Psoas muscle (tissue), 8 donors: ENCODE measurements at places on chromosomes 5 and 9. TPM values are rescaled to one million over a fixed set of nuclear protein-coding genes. Genes with fewer than 3 reads are reported as not detected.
A peak's percentile ranks its signal among the peaks of the same experiment; 100 is the strongest.

Gene EDIL3
- polyA plus RNA-seq = 0.14 TPM

DNA sequence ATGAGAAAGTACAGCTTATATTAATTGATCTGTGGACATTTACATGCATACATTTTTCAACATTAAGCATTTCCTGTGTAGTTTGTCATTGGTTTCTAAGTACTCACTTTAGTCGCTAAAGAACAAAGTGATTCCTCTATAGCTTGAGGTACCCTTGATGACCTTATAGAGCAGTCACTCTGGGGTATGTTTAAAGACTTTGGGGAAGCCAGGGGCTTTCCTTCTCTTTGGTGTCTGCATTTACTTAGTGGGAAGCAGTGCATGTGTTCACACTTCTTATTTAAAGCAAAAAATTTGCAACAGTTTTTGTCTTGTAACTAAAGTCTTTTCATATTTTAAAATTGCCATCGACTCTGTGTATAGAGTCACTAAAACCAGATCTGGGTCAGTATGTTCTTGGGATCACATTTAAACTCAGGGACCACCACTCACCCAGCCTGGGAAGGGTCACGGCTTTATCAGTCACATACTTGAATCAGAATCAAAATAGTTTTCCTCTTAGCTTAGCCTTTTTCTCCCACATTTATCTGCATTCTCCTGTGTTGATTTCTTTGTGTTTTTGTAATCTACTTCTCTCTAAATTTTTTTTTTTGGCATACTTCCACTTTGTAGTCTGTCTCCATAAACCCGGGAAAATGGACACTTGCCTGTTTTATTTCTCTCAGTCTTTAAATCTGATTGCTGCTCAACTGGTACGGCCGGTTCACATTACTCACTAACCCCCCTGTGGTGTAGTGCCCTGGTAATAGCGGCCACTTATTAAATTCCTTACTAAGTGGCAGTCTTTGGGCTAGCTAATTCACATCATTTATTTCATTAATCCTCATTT lies 143.9 kb upstream of the FBN2 start:
- no peak for DNase-seq

DNA sequence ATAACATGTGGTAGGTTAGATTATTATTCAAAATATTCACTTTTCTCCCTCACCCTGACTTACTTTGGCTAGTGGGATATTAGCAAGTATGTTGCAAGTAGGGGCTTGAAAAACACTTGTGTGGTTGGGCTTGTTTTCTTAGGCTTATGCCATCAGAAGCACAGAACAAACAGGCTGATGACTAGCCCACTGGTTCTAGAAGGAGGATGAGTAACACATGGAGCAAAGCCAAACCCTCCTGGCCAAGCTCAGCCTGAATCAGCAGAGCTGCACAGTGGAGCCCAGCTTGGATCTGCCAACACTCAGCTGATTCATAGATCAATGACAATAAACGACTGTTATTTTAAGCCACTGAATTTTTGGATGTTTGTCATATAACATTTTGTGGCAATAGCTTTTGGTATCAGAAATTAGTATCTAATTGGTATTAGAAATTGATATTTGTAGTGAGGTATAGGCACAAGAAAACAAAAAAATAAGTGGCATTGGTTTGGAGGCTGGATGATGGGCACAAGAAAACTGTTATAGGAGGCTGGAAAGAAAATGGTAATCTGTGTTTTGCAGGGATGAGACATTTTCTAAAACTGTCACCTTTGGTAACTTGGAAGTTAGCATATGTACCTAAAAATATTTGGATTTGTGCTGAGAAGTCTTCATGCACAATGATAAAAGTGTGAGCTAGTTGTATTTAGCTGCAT lies 46.1 kb upstream of the ZBED3 start:
- peak; percentile 77 for DNase-seq

Gene NFIL3
- 29.0 TPM for polyA plus RNA-seq

DNA sequence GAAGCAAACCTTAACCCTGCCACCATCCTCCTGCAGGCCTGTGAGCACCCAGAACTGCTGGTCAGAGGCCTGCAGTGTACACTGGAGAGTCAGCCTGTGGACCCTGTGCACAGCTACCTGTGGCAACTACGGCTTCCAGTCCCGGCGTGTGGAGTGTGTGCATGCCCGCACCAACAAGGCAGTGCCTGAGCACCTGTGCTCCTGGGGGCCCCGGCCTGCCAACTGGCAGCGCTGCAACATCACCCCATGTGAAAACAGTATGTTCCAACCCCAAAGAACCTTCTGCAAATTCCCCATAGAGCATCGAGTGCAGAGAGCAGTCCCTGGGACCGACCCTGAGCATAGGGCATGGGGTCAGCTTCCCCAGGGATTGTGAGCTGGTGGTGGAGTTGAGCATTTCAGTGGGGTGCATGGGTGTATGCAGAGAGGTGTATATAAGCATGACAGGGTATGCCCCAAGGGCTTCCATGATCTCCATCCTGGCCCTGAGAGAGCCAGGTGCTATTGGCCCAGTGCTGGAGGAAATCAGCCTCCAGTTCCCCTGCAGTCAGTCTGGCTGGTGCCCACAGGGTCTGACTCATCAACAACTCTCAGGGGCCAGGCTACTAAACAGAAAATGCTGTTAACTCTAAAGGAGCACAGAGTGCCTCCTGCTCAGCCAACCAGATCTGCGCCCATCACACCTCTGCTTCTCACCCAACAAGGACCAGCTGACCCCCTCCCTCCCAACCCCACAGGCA lies 126.2 kb downstream of the SAXO1 start:
- DNase-seq = peak; percentile 21

DNA sequence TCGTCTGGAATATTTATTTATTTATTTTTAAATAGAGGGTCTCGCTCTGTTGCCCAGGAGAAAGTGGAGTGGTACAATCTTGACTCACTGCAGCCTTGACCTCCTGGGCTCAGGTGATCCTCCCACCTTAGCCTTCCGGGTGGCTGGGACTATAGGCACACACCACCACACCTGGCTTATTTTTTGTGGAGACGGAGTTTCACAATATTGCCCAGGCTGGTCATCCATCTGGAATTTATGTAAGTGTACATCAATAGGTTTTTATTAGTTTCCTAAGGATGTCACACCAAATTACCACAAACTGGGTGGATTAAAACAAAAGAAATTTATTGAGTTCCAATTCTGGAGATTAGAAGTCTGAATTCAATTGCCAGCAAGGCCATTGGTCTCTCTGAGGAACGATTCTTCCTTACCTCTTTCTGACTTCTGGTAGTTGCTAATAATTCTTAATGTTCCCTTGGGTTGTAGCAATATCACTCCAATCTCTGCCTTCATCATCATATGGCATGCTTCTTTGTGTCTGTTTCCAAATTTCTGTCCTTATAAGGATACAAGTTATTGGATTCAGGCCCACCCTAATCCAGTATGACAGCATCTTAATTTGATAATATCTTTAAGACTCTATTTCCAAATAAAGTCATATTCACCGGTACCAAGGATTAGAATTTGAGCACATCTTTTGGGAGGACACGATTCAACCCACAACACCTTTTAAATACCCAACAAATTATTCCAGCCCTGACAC lies 16.3 kb upstream of the RAD23B start:
- no peak for DNase-seq

GRCh38 chr5:143233031-143233430 lies 170.5 kb downstream of the NR3C1 start:
- DNase-seq = no peak

Gene TAF11L4
- polyA plus RNA-seq = not detected

DNA sequence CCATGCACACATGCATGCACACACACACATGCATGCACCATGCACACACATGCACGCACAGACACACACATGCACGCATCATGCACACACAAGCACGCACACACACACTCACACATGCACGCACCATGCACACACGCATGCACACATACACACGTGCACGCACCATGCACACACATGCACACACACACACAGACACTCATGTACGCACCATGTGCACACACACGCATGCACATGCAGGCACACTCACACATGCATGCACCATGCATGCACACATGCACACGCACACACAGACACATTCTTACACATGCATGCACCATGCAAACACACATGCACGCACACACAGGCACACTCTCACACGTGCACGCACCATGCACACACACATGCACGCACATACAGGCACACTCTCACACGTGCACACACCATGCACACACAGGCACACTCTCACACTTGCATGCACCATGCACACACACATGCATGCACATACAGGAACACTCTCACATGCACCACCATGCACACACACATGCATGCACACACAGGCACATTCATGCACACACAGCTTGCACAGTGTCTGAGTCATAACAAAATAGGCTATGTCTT lies 117.5 kb downstream of the TENT4A start:
- DNase-seq = no peak

DNA sequence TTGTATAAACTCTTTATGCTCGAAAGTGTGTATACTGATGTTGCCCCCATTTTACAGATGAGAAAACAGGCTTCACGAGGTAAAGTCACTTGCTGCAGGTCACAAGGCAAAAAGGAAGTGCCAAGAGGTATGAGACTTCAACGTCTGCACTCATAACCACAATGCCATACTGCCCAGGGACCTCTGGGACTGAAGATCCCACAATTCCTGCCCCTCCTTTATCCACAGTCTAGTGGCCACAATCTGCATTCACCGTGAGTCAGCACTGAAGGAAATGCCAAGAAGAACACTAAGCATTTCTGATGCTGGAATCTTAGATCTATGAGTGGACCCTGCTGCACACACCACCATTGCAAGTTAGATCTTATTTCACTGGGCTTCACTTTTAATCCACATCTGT lies 37.3 kb downstream of the MED27 start:
- no peak for DNase-seq

- DNase-seq = no peak
Measured at GRCh38 chr5:103497781-103498180, 64.8 kb downstream of the NUDT12 start.

GRCh38 chr9:19331877-19332276 lies 48.2 kb downstream of the RPS6 start:
- DNase-seq = no peak

GRCh38 chr5:20555034-20555433 lies 567.0 kb upstream of the CDH18 start:
- DNase-seq = no peak

- DNase-seq = no peak
Measured at GRCh38 chr5:120677481-120677880, 213.4 kb downstream of the PRR16 start.

Gene LHX6
- 1.00 TPM for polyA plus RNA-seq

Gene IL17B
- 0.08 TPM for polyA plus RNA-seq

Gene FBLL1
- polyA plus RNA-seq = 0.05 TPM

DNA sequence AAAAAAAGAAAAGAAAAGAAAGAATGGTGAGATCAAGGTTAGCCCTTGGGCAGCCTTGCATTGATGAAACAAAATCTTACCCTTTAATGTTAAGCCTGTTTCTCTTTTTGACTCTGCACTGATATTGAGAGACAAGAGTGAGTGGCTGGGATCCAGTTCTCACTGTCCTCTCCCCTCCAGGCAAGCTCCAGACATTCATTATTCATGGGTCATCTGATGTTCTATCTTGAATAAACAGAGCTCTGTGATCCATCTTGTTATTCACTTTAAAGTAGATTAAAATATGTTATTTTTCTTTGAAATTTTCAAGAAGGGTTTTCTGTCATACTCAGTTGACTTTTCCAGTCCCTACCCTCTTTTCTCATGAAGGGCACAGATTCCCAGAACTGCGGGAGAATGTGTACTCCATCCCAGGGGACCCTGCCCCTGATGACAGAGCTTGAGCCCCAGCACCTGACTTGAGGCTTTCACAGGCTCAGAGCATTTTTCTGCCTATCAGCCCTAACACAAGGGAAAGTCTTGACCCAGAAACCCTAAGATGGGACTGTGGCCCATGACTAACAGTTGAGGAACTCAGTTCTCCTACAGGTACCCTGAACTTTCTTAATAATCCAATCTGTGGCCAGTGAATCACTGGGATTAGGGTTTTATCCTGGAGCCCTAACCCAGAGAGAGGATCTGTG lies 24.1 kb downstream of the ACTL7B start:
- no peak for DNase-seq

DNA sequence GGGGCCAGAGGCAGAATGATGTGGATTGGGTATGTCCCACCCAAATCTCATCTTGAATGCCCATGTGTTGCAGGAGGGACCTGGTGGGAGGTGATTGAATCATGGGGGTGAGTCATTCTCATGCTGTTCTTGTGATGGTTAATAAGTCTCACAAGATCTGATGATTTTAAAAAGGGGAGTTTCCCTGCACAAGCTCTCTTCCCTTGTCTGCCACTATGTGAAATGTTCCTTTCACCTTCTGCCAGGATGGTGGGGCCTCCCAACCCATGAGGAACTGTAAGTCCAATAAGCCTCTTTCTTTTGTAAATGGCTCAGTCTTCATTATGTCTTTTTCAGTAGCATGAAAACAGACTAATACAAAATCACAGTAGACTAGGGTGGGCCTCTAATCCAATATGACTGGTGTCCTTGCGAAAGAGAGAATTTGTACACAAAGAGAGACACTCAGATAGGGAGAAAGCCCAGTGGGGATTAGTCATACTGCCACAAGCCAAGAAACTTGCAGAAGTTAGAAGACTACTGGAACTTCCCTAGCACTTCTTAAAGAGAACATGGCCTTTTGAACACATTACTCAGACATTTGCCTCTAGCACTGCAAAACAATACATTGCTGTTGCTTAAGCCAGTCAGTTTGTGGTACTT lies 68.4 kb downstream of the ANXA1 start:
- DNase-seq = no peak

Gene CNTFR
- 64.4 TPM for polyA plus RNA-seq

Gene C5
- polyA plus RNA-seq = 0.13 TPM

Gene OTP
- polyA plus RNA-seq = 0.01 TPM
